Caki2 (cell line): ENCODE measurements at places on chromosomes 7 and 10.

DNA sequence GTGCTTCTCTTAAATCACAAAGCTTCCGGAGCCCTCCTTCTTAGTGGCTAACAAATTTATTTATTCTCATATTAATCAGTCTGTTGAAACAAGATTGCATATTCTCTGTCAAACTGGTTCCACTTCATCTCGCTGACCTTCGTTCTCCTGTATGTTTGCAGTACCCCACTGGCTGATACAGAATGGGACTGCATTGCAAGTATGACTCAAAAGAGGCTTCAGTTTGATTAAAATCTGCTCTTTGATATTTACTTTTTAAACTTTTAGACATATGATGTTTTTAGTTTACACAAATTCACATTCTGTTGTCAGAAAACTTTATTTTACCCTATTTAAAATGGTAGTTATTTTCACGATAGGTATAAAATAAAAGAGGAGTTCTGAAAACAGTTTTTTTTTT, 14.3 kb upstream of the ARHGAP12 start:
- no peak for DNase-seq

- no peak for DNase-seq
Observed at GRCh38 chr10:15166325-15166724, 2.2 kb downstream of the NMT2 start.

- DNase-seq, result no peak
Observed at GRCh38 chr7:149680331-149681025, 92.9 kb downstream of the ZNF467 start.

GRCh38 chr10:19570120-19570519, 246.1 kb upstream of the PLXDC2 start:
- no peak for DNase-seq

DNA sequence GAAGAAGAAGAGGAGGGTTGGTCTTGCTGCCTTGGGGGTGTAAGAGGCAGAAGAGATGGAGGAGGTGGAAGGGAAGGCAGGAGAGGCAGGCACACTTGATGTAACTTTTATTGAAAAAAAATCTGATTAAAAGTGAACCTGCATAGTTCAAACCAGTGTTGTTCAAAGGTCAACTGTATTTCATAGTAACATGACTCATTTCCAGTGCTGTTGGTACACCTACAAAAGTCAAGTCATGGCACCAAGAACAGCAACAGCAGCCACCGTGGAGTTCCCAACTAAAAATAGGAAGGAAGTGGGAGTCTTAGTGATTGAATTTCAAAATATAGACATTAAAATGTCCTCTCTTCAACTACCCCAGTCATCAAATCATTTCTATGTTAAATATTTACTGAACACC, 88.5 kb downstream of the CTNNA3 start:
- peak; percentile 49 for DNase-seq

- no peak for DNase-seq
Observed at GRCh38 chr7:107559864-107560263, 3.9 kb downstream of the COG5 start.
